ENCODE measurements at places on chromosomes 1 and 21. TPM values are rescaled to one million over a fixed set of nuclear protein-coding genes. Genes with fewer than 3 reads are reported as not detected.

DNA sequence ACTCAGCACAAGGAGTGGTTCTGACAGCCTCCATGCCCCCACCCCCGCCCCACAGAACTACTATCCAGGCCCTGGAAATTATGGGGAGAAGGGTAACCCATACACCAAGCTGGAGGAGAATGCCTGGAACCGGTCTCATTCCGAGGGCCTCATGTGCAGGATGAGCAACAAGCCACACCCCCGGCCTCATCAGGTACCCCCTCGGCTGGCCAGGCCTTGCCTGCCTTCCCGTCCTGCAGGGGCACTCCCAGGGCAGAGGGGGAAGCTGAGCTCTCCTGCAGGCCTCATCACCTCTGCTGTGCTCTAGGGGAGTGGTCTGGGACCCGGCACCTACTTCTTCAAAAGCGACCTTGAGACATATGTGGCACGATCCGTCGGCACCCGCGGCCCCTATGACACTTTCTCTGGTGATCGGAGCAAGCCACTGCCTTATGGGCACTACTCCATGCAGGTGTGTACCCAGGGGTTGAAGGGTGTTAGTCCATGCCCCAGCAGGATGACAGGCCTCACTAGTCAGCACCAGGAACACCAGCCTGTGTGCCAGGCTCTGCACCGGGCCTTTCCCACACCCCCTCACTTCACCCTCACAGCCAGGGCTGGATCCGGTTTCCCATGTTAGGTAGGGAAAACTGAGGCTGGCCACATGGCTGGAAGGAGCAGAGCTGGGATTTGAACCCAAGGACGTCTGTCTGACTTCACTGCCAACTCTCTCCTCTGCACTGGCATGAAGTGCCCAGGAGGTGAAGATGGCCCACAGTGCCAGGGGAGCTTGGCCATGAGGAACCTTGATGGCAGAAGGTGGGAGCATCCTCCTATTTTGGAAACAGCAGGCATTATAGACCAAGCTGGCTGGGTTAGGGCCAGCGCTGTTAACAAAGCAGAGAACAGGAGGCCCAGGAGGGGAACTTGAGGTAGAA is 10.9 kb upstream of the TTC22 start:
- no peak for DNase-seq

GRCh38 chr1:60402816-60403215 is 329.2 kb upstream of the C1orf87 start:
- peak; percentile 50 for DNase-seq

Gene LAD1
- polyA plus RNA-seq, result 5.7 TPM

Gene IGSF3
- 25.4 TPM for polyA plus RNA-seq

GRCh38 chr21:42988236-42988965 is 14.0 kb downstream of the PKNOX1 start:
- no peak for DNase-seq

- DNase-seq, result no peak
Measured at GRCh38 chr1:20685099-20685662, 24.0 kb upstream of the DDOST start.

Gene H3-3A
- 1,542 TPM for polyA plus RNA-seq
